ENCODE measurements at places on chromosomes 6 and 20.

GRCh38 chr6:36914227-36914794 lies 28.6 kb downstream of the C6orf89 start:
- peak; percentile 46 for DNase-seq

DNA sequence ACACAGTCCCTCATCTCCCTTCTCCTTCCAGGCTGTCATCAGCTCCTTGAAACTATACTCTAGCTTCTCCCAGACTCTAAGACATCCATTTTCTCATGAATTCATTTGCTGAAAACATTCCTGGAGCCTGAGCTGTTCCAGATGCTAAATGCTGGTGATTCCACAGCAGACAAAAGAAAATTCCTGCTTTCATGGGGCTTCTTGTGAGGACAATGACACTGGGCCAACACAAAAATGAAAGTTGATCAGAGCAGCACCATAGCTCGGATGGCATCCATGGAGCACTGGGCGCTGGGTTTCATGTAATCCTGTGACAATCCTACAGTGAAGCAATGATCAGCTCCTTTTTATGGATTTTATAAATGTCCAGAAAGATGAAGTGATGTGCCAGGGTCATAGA lies 47.4 kb upstream of the STX16 start:
- DNase-seq, result no peak

GRCh38 chr6:41502566-41502916 lies 43.6 kb upstream of the FOXP4 start:
- no peak for DNase-seq

DNA sequence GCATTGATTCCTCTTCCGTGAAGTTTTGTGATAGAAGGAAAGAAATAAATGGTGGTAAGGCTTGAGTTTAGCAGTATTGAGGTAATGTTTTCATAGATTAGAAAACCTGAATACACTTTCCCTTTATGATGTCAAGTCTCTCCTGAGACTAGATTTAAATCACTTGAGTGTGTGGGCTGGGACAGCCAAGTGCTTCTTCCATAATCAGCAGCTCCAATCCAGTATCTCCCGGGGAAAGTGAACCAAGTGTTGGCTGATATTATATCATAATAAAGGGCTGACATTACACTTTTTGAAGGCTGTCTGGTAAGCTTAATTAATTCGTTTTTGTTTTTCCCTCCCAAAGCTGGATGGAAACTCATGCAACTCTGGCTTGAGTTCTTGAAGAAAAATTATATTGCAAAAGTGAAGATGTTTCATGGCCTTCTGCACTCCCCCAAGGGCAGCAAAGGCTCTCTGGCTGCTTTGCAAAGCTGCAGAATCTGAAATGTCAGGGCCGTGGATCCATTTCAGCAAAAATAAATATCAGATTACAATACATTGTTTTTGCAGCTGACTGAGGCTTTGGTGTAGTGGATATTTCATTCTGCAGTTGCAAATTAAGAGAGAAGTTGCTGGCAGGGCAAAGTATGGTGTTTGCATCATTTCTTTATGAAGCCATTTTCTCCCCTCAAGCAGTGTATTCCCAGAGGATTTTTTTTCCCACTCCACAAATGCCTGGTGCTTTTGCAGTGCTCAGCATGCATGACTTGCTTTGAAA lies 101.2 kb downstream of the MKKS start:
- DNase-seq, result no peak

DNA sequence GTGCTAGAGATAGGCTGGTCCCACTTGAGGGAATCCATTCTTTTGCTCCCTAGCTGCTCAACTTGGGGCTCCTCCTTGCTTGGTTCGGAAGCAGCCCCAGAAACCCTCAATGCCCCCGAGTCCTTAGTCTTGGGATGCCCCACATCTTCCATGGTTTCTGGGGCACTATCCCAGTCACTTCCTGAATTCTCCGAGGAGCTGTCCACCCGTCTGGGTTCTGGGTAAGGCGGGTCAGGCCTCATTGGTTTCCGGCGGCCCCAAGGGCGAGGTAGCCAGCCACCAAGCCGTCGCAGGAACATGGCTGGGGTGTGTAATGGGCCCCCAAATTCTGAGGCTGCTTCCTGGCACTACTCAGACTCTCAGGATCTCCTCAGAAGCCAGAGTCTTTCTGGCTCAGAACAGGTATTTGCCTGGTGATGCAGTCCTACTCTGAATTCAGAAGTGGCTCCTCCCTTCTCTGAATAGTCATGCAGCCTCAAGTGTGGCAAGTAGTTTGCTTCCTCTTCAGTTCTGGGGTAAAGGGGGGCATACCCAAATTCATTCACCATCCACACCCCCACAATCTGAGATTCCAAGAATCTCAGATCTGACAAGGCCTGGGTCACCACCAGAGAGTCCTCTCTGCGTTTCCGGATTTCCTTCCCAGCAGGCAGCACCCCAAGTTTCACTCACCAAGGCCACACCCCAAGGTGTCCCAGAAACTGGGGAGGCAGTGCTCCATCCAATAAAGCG lies 763 bp downstream of the C6orf47 start:
- DNase-seq, result peak; percentile 62

DNA sequence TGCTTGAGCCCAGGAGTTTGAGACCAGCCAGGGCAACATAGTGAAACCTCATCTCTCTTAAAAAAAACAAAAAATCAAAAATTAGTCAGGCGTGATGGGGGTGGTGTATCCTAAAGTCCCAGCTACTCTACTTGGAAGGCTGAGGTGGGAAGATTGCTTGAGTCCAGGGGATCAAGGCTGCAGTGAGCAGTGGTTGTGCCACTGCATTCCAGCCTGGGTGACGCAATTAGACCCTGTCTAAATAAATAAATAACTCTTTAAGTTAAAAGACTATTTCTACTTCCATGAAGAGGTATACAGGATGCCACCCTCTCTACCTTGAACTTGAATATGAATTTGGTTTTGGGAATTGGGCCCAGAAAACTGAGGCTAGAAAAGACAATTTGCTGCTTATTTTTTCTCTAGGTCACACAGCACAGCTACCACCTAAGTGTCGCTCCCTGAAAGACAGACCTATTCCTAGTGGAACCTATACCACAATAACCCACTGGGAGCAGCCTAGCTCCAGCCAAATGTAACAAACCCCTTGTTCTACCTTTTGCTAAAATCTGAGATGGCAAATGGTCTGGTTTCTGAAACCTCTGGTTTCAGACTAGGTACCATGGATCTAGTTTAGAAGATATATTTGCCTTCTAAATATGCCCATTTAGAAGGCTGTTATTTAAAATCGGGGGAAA lies 35.2 kb downstream of the HMGCLL1 start:
- no peak for DNase-seq
